ENCODE measurements at places on chromosomes 6 and 20.

DNA sequence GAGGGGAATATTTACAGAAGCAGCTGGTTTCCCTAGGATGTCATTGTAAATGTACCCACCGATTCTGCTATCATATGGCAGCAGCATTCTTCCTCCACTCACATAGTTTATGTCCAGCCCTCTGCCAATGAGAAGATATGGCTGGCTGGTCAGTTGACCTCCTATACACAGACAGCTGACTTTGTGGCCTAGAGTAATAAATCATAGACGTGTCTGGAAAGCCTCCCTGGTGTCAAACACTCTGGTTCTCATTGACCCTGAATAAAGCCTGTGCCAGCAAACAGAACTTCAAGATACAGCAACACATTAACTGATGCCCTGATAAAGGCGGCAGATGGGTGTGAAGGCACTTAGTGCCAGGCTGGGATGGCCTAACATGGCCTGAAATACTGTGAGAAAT lies 52.6 kb downstream of the GPR63 start:
- no peak for DNase-seq

DNA sequence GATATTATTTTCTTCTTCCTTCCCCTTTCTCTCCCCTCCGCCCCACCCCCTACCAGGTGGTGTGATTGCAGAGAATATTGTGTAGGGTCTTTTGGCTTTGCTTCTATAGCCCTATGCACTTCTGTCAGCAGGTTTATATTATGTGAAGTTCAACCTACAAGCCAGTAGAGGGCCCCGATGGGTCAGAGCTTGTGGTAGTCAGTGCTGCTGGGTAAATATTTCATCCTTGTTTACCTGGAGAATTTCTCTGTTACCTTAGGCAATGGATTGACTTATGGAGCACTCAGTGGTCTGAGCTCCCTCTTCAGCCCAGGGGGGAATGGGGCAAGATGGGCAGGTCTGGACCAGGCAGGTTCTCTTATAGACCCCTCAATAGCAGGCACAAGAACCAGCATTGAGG lies 720.9 kb downstream of the GRIK2 start:
- no peak for DNase-seq

DNA sequence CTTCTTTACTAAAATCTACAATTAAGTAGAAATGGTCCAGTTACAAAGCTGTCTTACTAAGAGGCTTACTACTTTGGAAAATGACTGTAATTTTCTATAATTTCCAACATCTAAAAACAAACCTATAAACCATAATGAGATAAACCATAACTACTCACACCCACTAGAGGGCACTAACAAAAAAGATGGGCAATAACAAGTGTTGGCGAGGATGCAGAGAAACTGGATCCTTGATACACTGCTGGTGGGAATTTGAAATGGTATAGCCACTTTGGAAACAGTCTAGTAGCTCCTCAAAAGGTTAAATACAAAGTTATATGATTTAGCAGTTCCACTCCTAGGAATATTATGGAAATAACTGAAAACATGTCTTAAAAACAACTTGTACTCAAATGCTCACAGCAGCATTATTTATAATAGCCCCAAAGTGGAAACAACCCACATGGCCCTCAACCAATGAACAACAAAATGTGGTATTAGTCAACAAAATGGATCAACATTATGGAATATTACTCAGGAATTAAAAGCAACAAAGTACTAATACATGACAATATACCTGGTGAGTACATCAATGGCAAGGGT lies 50.6 kb downstream of the GJA10 start:
- peak; percentile 41 for DNase-seq

GRCh38 chr6:73739096-73739495 lies 43.1 kb downstream of the CD109 start:
- DNase-seq, result peak; percentile 78

DNA sequence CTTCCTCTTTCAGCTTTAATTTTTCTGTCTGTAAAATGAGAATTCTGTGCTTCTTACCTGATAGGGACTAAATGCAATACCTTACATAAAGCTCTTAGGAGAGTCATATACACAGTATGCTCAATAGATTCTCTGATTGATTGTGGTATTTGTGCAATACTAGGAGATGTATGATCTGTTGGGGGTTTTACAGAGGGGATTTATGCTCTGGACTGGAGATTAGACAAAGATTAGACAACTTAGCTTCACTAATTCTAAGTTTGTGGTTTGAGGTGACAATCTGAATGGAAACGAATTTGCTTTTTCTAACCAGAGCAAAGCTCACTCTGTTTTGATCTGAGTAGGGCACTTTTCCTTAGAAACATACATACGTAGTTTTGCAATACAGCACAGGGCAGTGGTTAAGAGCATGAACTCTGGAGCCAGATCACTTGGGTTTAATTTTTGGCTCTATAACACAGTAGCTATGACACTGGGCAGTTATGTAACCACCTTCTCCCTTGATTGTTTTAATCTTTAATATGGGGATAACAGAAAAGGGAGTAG lies 126.2 kb downstream of the RNF144B start:
- no peak for DNase-seq

GRCh38 chr6:116387374-116387773 lies 16.6 kb downstream of the DSE start:
- no peak for DNase-seq

DNA sequence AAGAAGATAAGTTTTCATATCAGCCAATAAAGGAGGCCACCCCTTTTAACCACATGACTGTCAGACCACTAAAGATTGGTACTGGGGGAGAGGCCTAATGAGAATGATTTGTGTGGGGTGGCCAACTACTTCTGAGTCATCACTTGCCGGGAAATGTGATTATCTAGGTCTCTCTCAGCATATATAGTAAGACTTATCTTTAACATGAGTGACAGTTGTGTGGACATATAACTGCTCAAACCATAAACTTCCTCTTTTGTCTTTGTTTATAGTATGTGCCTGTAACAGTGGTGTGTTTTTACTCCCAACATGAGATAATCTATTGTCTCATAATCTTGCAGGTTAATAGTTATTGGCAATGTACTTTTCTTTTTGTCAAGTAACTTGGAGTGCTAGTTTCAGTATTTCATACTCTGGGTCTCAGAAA lies 312.4 kb downstream of the CDKAL1 start:
- DNase-seq, result no peak

GRCh38 chr20:12577213-12577612 lies 431.6 kb upstream of the SPTLC3 start:
- no peak for DNase-seq

GRCh38 chr6:108453601-108454185 lies 107.0 kb upstream of the FOXO3 start:
- no peak for DNase-seq

GRCh38 chr6:25324066-25324762 lies 45.0 kb downstream of the CARMIL1 start:
- DNase-seq, result no peak

DNA sequence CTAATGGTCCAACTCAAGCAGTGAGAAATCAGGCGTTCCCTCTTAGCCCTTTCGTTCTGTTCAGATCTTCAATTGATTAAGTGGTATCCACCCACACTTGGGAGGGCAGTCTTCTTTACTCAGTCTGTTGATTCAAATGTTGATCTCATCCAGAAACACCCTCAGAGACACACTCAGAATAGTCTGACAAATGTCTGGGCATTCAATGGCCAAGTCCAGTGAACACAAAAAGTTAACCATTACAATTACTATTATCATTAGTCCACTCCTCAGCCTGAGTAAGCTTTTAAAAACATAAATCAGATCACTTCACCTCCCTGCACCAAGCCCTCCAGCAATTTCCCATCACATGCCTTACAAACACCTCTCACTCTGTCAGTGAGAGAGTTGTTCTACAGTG lies 423.2 kb downstream of the RFPL4B start:
- no peak for DNase-seq

DNA sequence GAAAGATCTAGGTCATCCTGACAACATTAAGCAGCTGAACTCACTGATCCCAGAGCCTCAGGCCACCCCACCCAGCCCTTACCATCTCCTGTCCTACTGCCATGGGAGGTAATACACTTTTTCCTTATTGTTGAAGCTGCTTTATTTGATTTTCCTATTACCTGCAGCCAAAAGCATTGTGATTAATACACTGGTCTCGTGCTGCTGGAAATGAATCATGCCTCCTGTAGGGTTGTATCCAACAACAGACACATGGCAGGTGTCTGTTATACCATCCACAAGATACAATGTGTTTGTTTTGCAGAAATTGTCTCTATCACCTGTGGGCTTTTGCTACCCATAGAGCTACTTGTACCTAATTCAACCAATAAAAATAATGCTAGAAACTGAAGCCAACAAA lies 34.2 kb downstream of the MYLIP start:
- no peak for DNase-seq

GRCh38 chr20:19338380-19338779 lies 125.9 kb downstream of the SLC24A3 start:
- no peak for DNase-seq

GRCh38 chr6:22108199-22108598 lies 188.6 kb downstream of the PRL start:
- no peak for DNase-seq

Measured in CD4-positive, CD25-positive, alpha-beta regulatory T cell (primary cell).